ENCODE measurements at places on chromosomes 7 and 10.

DNA sequence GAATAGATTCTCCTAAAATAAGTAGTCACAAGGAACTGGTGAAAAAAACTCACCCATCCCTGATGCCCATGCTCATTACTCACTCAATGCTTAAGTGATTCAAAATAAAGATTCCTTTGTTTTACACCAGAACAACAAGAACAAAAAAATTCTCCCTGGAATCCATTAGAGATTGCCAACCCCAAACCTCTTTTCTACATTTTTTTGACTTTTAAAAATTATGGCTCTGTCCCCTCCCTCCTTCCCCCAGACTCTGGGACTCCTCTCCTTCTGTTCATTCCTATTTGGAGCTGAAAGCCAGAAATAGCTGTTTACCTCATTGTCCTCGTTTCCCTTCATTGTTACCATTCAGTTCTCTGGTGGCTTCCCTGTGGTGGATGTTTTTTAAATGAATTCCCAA is 63.2 kb upstream of the FHIP2A start:
- no peak for DNase-seq

- DNase-seq = no peak
These were observed 14.3 kb upstream of the LARP4B start for GRCh38 chr10:945778-946177.

GRCh38 chr7:85489498-85489897 is 302.6 kb upstream of the SEMA3D start:
- DNase-seq = no peak

- DNase-seq = no peak
These were observed 137.9 kb downstream of the ELFN1 start for GRCh38 chr7:1807821-1808600.

DNA sequence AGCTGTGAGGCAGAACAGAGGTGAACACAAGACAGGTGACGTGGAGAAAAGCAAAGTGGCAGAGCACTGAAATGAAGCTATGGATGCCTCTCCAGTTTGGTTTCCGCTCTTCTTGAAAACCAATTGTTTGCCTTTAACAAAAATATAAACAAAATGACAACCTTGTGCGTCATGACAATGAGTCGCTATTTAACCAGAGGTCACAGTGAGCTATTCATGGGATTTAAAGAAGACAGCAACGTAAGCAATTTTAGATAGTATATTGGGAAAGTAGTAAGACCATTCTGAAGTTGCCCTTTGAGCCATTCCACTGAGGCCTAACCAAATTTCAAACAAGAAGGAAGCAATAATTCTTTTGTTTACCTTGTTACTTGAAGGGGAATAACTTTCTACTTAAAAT is 15.2 kb upstream of the LRRTM3 start:
- no peak for DNase-seq

- DNase-seq = no peak
These were observed 131.9 kb downstream of the NRCAM start for GRCh38 chr7:108324053-108325038.

GRCh38 chr10:124842721-124843120 is 41.1 kb downstream of the ABRAXAS2 start:
- no peak for DNase-seq

DNA sequence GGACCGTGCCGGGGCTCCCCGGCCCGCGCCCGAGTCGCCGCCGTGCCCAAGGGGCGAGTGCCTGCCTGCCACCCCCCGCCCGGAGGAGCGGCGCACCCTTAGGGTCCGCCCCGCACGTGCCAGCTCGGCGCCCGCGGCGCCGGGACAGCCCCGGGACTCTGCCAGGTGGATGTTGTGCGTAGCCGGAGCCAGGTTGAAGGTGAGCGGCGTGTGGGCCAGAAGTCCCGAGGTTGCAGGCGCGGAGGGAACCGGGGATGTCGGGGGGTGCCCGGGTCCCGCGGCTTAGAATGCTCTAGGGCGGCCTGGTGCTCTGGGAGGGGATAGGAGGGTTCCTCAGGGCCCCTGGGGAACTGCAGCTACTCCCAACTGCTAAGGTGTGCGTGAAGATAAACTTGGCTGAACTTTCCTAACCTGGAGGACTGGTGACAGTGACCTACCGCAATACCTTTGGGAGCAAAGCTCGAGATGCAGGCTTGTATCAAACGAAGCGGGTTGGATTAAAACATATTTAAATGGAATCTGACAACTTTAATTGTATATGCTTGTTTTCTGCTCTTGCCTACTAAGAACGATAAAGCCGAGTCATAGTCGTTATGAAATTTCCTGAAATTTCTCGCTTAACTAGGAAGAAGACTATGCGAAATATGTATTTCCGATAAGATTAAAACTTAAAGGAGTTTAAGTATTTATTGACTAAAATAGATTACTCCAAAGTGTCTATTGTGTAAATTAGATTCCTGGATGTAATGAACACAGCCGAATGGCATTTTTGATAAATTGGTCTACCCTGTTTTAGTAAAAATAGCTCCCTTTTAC is at the start of gene CUX1:
Gene CUX1 (plus strand): TSS at position 156 of the 816 bp plus-strand sequence. CDS start 14 bp downstream, at position 170.
- no peak for DNase-seq

- no peak for DNase-seq
These were observed 780.2 kb downstream of the MAGI2 start for GRCh38 chr7:78673272-78673671.

DNA sequence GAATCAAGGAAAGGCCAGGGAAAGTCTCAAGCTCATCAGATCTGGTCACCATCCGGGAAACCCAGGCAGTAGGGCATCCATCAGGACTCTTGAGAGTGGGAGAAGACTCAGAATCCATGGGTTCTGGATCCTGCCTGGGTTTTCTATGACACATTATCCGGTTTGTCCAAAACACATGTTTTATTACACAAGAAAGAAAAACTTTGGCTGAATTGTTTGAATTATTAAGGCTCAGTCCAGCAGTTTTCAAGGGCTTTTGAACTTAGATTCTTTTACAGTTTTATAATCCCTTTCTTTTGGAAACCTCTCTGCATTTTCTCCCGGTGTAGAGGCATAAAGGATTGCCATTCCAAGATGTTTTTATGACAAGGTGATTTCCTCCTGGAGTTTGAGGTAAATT is 528.5 kb upstream of the MGMT start:
- no peak for DNase-seq

- peak; percentile 93 for DNase-seq
These were observed 14.4 kb downstream of the MXI1 start for GRCh38 chr10:110221721-110222261.

- DNase-seq = no peak
These were observed 149.5 kb downstream of the SFMBT2 start for GRCh38 chr10:7261351-7261750.

- no peak for DNase-seq
These were observed 78.9 kb downstream of the VOPP1 start for GRCh38 chr7:55493408-55493807.

DNA sequence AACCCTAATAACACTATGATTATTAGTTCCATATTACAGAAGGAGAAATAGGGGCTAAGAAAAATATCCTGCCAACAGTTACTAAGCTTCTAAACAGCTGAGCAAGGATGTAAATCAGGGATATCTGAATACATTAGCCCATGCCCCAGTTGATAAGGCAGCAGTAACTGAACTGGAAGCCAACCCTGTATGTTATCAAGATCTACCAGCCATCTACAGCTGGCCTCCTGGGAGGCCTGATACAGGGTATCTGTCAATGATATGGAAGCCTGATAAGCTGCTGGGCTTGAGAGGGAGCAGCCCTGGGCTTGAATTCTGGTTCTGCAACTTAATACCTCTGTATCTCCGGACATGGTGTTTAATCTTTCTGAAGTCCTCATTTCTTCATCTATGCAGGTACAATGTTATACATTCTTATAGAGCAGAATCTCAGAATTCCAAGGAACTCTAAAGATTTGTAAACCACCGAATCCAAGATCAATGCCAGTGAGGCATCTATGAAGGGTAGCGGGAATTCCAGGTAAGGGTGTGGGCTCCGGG is 37.9 kb upstream of the AFAP1L2 start:
- DNase-seq = no peak

DNA sequence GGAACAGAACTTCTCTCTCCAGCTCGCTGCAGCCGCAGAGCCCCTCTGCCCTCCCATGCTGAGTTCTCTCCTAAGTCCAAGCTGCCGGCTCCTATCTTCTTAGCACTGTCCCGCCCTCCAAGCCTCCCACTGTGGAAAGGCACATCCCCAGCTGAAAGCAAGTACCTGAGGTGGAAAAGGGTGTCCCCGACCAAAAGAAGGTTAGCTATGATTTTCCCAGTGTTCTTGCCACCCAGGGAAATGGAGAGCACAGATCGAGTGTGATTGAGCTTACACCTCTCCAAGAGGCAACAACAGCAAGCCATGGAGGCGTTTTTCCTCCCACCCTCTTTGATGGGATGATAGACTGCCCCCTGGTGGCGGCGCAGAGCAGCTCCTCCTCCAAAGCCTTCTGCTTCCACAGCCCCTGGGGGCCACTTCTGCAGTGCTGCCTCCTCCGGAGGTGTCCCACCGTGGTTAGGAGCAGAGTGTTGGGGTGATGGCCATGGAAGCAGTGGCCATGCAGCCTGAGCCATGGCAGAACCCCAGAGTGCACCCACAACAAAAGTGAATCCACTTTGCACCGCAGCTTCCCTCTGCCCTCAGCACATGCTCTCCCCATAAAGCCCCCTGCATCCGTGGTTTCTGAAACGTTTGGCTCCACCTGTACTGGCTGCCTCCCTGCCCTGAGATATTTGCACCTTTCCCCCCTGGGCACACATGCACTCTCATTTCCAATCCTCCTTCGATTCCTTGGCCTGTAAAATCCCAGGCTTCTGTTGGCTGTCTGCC is 143.1 kb upstream of the STK17A start:
- DNase-seq = peak; percentile 44

- DNase-seq = no peak
These were observed 149.8 kb upstream of the WNT16 start for GRCh38 chr7:121178869-121179497.

- no peak for DNase-seq
These were observed 192.2 kb upstream of the RHOBTB1 start for GRCh38 chr10:61136139-61136538.

DNA sequence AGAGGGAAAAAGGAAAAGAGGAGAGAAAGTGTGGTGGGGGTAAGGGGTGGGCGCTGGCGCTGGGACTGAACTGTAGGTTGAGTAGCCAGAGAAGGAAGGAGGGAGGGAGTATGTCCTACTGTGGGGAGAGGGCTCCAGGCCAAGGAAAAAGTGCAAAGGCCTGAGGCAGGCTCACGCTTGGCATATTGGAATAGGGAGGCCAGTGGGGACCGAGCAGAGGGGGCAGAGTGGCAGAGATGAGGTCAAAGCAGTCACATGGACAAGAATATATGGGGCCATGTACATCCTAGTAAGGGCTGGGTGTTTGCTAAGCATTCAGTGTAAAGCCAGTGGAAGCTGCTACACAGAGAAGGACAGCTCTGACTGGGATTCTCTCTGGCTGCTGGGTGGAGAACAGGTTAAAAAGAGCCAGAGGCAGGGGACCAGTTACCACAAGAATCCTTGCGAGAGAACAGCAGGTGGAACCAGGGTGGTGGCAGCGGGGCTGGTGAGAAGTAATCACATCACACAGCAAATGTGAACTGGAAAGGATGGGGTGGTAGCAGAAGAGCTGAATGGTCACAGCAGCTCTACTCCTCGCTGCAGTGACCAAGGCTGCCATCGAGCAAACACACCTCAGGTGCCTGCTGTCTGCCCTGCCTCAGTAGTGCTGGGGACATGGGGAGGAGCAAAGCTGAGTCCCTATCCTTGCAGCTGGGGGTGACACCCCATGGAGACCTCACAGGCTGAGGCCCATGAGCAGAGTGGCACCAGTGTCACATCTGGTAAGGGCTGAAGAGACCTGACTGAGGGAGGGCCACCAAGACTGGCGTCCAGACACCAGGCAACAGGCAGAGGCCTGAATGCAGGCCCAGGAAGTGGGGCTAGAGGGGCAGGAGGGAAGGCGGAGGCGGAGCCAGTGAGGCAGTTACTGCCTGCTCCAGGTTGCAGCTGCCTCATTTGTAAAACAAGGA is 39.5 kb downstream of the FAM53B start:
- no peak for DNase-seq

- no peak for DNase-seq
These were observed 385.8 kb downstream of the ETV1 start for GRCh38 chr7:13603661-13604060.
